NCI-H2171 (cell line): ENCODE measurements at places on chromosomes 2 and 18.

DNA sequence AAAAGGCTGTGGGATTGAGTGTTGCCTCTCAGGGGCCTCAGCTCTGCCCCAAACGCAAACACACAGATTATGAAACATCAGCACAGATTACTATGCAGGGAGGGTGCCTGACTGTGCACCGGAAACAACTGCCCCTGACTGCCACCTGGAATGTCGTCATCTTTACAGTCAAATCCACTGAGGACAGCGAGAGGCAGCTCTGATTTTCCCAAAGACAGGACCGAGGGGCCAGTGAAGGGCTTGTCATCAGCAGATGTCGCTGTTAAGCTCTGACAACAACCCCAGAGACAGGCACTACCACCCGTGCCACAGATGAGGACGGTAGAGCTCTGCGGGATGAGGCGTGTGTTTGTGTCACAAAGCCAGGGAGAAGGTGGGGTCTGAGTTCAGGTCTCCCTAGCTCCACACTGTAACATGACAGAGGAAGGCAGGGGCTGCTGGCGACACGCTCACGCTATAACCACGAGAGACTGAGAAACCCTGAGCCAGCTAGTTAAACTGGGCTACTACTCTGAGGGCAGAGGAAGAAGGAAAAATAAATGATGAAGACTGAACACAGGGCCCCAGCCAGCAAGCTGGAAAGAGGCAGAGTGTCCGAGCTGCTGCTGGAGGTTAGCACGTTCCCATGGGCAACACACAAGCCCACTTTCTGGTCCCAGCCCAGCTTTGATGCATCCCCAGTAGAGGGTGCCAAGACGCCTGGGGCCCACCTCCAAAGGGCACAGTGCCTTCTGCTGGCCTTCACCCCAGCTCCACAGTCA lies 47.0 kb downstream of the PARD6G start:
- no peak for DNase-seq

GRCh38 chr2:81876624-81877023 lies 1572.1 kb upstream of the LRRTM1 start:
- DNase-seq = no peak

GRCh38 chr2:38533180-38533579 lies 69.5 kb downstream of the HNRNPLL start:
- DNase-seq = no peak

- no peak for DNase-seq
Observed at GRCh38 chr2:26782876-26783704, 2.8 kb upstream of the CENPA start.

DNA sequence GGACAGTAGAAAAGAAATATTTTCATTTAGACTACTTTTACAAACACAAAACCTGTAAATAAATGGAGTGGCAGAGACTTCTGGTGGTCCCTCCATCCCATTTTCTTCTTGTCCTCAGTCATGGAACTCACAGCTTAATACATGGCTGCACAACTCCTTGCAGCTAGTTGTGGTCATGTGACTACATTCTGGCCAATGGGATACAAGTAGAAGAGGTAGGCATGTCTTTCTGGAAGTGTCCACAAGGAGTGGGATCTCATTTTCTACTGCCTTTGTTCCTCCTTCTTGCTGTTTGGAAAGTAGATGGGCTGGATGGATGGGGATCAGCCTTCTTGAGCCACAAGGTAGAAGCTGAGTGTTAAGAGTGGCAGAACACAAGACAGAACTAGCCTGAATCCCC lies 555.8 kb downstream of the SATB2 start:
- DNase-seq = no peak

- no peak for DNase-seq
Observed at GRCh38 chr2:19158896-19159295, 199.5 kb downstream of the OSR1 start.

- peak; percentile 19 for DNase-seq
Observed at GRCh38 chr2:233711312-233712008, 1.2 kb upstream of the UGT1A5 start.

- DNase-seq = no peak
Observed at GRCh38 chr2:51213826-51214225, 181.9 kb upstream of the NRXN1 start.

- DNase-seq = no peak
Observed at GRCh38 chr2:17517481-17518211, 594 bp downstream of the RAD51AP2 start.

DNA sequence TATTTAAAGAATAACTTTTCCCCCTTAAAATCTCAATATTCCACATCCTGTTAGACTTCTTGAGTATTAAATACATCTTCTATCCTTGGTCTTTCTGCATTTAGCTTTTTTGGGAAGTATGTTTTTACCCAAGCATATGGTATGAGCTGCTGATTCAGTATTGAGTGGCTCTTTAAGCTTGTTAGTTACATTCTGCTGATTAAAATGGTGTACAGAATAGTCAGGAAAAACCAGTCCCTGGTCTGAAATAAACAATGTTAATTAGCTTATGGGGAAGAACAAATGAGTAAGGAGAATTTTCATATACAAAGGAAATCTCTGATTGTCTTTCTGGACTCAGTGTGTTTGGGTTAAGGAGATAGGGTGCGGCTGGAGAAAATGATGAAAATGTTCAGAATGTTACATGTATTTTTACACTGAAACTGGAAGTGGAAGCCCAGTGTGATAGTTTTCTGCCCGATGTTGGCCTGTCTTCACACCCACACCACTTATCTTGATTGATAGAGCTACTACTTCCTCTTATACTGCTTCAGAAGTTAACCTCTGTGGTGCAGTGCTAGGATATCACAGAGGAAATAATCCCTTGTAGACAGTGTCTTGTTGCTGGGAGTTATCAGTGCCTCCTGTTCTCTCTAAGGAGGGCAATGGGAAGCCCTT lies 84.0 kb downstream of the MSH2 start:
- no peak for DNase-seq

- no peak for DNase-seq
Observed at GRCh38 chr18:77000527-77000926, 132.1 kb downstream of the MBP start.

DNA sequence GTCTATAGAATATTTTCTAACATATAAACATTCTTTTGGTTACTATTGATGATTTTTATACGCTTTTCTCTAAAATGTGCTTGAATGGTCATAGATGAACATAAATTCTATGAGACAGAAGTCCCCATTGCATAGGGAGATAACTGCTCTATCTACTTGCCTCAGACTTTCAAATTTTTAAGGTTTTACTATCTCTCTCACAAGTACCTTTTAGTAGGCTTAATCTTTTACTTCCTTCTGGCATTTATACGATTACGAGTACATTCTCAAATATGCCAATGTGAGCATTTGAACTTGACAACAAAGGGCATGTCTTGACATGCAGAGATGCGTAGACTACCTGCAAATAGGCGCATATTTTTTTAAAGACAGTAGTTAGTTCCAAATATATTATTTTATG lies 935.9 kb upstream of the LRATD1 start:
- no peak for DNase-seq

- no peak for DNase-seq
Observed at GRCh38 chr2:39664888-39665591, 677 bp upstream of the TMEM178A start.

GRCh38 chr18:46226461-46226860 lies 122.3 kb downstream of the HAUS1 start:
- no peak for DNase-seq

GRCh38 chr18:11909591-11910026 lies 1.5 kb upstream of the MPPE1 start:
- no peak for DNase-seq

GRCh38 chr2:8693157-8693821 lies 11.4 kb downstream of the ID2 start:
- DNase-seq = no peak

DNA sequence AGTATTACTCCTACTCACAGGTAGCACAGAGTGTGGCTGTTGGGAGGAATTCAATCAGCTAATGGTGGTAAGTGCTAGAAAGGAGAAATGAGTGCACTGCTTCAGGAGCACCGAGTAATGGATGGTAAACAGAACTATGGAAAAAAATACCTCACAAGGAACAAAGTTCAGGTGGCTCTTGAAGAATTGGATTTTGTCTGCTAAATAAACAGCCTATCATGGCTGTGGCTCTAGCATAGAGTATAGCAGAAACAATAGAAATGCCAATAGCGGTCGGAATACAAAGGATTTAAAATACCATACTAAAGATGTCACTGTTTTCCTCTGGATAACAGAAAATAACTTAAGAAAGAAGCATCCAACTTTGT lies 482.5 kb downstream of the NUP35 start:
- DNase-seq = no peak
